ENCODE measurements at places on chromosomes 2 and 18. TPM values are rescaled to one million over a fixed set of nuclear protein-coding genes. Genes with fewer than 3 reads are reported as not detected.

Gene C2orf81
- total RNA-seq = 9.8 TPM

Gene PDE11A
- 1.4 TPM for total RNA-seq

GRCh38 chr2:64605026-64605471 lies 48.7 kb downstream of the SERTAD2 start:
- no peak for DNase-seq

GRCh38 chr2:150341982-150342680 lies 145.3 kb downstream of the RND3 start:
- DNase-seq = no peak

- DNase-seq = no peak
These were observed 27.3 kb upstream of the ITGB6 start for GRCh38 chr2:160227293-160227915.
